ENCODE measurements at places on chromosomes 2 and 18. TPM values are rescaled to one million over a fixed set of nuclear protein-coding genes. Genes with fewer than 3 reads are reported as not detected.

GRCh38 chr2:161124201-161124600, 36.0 kb upstream of the TANK start:
- no peak for DNase-seq

- peak; percentile 92 for DNase-seq
Observed at GRCh38 chr2:71498261-71498701, 44.9 kb downstream of the DYSF start.

- DNase-seq: no peak
Observed at GRCh38 chr2:36069074-36069473, 286.5 kb upstream of the CRIM1 start.

The REV1 gene
- total RNA-seq: 18.1 TPM

The C1GALT1C1L gene
- 1.1 TPM for total RNA-seq
